ENCODE measurements at places on chromosomes 7 and 10. TPM values are rescaled to one million over a fixed set of nuclear protein-coding genes. Genes with fewer than 3 reads are reported as not detected.

FAM237B gene
- not detected for total RNA-seq

PIP gene
- total RNA-seq: not detected

PRTFDC1 gene
- 7.1 TPM for total RNA-seq

POM121 gene
- 15.5 TPM for total RNA-seq

VPS37D gene
- total RNA-seq: 3.0 TPM

OPN1SW gene
- not detected for total RNA-seq

TFEC gene
- 1.6 TPM for total RNA-seq

SEMA4G gene
- 1.5 TPM for total RNA-seq

Data from Right ventricle myocardium inferior (tissue), 1 donor.